ENCODE measurements at places on chromosomes 1 and 21. TPM values are rescaled to one million over a fixed set of nuclear protein-coding genes. Genes with fewer than 3 reads are reported as not detected.

- no peak for DNase-seq
Observed at GRCh38 chr21:39763272-39763970, 18.4 kb downstream of the IGSF5 start.

The SFN gene
- 337 TPM for total RNA-seq

- peak; percentile 15 for DNase-seq
Observed at GRCh38 chr1:199290186-199290585, 651.3 kb downstream of the PTPRC start.

DNA sequence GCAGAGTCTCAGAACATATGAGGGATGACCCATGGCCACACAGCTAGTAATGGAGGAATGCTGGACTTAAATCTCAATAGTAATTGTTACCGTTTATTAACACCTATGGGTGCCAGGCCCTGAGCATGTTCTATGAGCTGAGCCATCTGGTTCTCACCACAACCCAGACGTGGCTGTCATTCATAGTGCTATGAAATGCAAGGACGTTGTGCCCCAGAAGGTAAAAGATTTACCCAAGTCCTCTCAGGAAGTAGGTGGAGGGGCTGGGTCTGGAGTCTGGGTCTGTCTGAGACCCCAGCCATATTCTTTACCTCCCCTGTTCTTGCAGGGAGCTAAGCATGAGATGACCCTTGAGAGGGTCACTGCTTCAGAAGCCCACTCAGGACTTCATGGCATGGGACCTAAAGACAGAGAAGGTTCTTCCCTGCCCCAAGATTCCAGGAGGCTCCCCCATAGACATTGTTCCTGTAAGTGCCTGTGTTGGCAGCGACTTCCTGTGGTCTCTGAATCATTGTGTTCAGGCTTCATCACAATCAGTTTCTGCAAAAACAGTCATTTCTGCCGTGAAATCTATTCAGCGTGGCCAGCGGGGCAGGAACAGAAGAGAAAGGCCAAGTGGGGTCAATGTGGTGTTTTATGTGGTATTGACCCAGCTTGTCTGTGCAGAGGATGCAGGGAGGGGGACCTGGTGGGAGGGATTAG lies 475.4 kb downstream of the PTPRU start:
- peak; percentile 66 for DNase-seq

DNA sequence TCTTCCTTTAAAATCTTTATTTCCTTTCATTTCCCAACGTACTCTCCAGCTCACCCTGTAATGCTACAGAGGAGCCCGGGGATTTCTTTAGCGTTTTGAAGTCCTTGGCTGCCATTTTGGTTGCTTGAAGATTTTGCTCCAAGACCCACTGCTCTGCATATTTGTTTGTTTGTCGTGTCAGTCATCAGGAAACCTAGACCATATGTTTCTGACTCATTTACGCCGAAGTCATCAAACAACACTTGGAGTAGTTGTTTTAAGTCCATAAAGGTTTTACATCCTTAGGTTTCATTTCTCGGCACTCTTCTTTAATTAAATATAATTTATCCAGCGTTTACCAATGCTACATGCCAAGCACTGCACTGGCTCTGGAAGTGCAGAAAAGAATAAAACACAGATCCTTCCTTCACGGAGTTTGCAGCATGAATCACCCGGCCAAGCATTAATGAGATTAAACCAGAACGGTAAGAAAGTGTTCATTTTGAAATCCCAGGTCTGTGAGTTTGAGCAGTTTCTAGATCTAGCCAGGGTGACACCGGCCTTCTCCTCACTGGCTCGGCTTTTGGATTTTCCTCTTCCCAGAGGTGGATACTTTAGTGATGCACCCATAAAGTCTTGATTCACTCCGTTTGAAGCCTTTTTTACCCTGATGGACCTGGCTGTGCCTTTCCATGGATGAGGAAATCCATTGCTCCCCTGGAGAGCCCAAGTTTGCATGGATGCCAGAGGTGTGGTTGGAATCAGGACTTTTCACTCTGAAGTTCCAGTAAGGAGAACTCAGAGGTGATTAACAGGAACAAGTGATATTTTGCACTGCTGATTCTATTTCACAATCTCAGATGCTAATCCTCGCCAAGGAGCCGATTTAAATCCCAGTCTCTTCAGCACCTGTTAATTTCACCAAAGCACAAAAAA lies 109.3 kb downstream of the KAZN start:
- no peak for DNase-seq

The CDC14A gene
- total RNA-seq, result 2.6 TPM

GRCh38 chr1:153946622-153947241 lies at the start of gene DENND4B:
Gene DENND4B, minus strand, starts transcription at chr1:153946718. Its CDS starts 2,344 bp downstream, at chr1:153944374.
- DNase-seq, result peak; percentile 88

The SELL gene
- total RNA-seq, result not detected

- peak; percentile 63 for DNase-seq
Observed at GRCh38 chr1:218553197-218553596, 208.1 kb downstream of the TGFB2 start.

DNA sequence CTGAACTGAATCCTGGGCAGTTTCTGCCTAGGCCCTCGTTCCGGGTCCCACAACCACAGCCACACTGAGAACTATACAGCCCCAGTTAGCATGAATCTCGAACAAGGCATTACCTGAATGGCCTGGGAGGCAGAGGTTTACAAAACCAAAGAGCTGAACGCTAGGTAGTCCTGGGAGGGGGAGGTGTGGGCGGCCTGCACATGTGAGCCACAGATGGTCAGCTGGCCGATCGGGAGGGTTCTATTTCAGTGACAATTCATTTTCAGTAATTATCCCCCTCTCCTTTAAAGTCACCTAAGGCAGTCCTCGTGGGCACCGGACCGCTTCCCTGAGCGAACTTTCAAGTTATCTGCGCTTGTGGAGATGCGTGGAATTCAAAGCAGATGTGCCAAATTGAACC lies 111.9 kb downstream of the GLIS1 start:
- no peak for DNase-seq

GRCh38 chr1:71882226-71882625 lies 400.1 kb downstream of the NEGR1 start:
- no peak for DNase-seq

GRCh38 chr1:178997428-178997827 lies 28.3 kb upstream of the FAM20B start:
- no peak for DNase-seq

The C1orf87 gene
- total RNA-seq, result not detected

The AMY2A gene
- total RNA-seq, result not detected

- peak; percentile 60 for DNase-seq
Observed at GRCh38 chr1:106944721-106945120, 111.8 kb upstream of the PRMT6 start.

DNA sequence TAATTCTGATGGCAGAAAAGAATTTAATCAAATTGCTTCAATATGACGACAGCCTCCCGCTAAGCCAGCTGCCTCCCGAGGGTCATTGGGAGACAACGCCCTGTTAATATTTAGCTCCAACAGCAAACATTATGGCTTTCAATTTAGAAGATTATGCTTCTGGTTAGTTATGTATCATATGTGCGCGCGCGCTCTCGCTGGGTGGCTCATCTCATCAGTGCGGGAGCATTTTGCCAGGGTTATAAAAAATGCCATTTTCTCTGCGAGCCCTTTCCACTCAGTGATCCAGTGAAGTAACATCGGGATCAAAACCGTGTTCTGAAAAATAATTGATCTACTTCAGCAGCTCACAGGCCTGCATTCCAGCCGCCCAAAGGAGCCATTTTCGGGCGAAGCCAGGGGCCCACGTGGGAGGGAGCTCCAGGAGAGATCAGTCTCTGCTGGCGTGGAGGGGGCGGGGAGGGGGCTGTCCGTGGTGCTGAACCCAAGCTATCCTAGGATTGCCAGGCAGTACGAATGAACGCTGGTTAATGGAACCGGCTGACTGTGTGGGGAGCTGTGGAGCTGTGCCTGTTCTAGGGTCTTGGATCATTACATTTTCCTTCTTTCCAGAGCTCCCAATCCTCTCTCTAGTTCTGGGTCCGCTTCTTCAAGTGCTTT lies 219.1 kb upstream of the ZC3H12A start:
- peak; percentile 34 for DNase-seq

The CLIC6 gene
- not detected for total RNA-seq

DNA sequence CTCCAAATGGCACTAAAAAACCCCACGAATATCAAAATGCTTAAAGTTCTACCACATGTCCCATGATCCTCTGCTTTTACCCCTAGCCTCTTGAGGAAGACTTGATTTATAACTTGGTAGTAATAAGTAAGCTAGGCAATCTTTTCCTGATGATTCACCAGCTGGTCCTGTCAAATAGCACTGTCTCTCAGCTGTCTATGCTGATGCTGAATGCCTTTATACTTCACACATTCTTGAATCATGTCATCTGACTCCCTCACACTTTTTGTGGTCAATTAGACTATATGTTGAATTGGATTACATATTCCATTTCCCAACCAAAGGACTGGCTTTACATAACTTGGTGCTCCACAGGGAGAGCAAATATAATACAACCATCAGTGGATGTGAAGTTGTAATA lies 16.6 kb downstream of the C21orf91 start:
- DNase-seq, result peak; percentile 27

GRCh38 chr1:68314151-68314780 lies 81.9 kb upstream of the WLS start:
- no peak for DNase-seq

The ERO1B gene
- 9.6 TPM for total RNA-seq

The KRTAP12-2 gene
- total RNA-seq, result not detected

The EPHB2 gene
- 0.79 TPM for total RNA-seq

DNA sequence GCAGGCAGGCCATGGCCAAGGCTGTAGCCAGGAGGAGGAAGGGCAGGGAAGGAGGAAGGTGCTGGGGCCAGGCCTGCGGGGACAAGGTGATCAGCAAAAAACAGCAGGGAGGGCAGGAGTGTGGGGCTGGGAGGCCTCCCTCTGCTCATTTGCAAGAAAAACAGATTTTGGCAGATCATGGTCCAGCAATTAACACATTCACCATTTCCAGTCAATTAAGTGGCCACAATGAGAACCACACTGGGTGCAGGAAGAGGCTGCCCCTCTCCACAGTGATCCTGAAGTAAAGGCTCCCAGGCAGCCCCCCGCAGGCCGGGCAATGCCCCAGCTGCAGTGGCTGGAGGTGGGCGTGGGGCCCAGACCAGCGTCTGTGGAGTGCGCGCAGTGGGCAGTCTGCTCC lies 54.6 kb downstream of the DMRTB1 start:
- DNase-seq, result no peak

DNA sequence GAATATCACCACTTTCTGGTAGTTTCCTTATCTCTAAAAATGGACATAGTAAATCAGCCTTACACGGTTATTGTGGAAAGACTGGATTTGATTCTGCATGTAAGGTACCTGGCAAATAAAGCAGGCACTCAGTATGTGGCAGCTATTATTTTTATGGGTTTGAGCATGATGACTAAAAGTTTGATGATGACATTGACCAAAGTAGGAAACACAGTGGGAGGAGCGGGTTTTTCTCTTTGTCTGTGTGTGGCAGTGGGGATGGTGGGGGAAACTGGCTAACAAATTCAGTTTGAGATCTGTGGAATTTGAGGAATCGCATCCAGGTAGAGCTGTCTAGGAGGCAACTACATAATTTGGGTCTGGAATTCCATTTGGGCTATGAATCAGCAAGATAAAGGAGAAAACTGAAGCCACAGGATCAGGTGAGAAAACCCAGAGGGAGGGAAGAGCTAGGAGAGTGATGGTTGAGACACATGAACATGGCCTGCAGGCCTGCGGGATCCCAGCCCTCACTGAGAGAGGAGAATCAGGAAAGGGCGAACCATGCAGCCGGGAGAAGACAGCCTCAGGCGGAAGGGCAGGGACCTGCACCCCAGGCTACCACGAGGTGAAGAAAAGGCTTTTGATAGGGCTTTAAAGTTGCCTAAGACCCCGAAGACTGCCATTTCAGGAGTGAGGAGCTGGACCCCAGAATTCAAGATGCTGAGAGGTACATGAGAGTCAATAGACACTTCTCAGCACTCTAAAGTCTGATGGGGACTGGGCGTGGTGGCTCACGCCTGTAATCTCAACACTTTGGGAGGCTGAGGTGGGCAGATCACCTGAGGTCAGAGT lies 52.2 kb downstream of the MEF2D start:
- no peak for DNase-seq

The IGSF5 gene
- total RNA-seq, result not detected

GRCh38 chr1:14037101-14037847 lies 337.3 kb downstream of the PRDM2 start:
- DNase-seq, result no peak

- peak; percentile 51 for DNase-seq
Observed at GRCh38 chr1:1614204-1614953, 921 bp upstream of the MIB2 start.

DNA sequence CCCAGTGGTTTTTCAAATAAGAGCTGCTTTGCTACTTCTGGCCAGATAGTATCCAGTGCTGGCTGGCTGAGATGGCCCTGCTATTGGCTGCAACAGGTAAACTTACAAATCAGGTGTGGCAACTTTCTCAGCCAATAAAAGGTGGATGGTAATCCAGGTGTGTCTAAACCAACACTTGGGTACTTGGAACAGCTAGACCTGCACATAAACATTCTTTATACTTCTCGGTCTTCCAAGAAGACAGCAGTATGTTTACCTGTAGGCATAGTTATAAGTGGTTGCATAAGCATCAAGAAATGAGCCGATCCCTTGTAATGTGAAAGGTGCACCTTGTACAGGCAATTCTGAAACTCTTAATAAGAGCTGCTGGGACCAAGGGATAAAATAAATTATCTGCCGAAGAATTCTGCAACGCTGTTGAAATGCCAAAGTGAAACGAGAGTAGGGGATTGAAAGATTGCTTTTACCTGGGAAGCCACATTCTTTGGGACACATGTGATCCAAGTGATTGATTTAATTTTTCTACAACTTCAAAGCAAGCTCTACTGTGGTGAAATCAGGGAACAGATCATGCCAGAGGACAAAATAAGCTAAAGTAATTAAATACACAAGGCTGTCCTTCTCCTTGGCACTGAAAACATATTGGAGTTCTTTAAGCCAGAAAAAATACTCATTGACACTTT lies at the start of gene CLDN8:
TSS of gene CLDN8 (minus strand) at position 57 of the 683 bp plus-strand sequence. CDS start 172 bp downstream, outside the sequence.
- DNase-seq, result no peak

DNA sequence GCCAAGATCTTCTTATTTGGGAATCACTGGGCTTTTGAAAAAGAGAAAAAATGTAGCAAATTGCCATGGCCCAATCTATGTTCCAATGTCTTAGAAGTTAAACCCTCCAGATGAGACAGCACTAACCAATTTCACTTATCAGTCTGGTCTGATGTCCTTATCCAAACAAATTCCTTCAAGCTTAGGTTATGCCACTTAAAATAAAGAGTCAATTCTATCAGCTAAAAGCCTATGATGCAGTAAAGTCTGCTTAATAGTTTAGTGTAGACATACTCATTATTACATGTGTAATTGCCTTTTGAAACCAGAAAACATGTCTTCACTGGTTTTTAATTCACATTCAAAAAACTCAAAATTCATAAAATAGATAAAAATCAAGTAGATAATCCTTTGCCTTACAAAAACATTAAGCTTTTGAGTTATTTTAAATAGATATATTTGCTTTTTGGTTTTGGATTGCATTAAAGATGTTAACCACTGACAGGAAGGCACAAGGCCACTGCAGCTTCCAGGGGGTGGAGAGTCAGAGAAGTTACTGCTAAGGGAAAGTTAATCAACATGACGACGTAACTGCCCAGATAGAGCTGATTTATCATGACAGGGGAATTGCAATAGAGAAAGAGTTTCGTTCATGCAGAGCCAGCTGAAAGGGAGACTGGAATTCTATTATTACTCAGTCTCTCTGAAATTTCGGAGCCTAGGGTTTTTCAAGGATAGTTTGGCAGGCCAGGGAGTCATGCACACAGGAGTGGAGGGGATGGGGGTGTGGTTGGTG lies 106.1 kb downstream of the MAP3K21 start:
- no peak for DNase-seq

The LCK gene
- not detected for total RNA-seq

Data from MCF 10A (cell line).